ENCODE measurements at places on chromosomes 11 and 22. TPM values are rescaled to one million over a fixed set of nuclear protein-coding genes. Genes with fewer than 3 reads are reported as not detected.

NPAS4 gene
- total RNA-seq, result not detected

BSCL2 gene
- 63.7 TPM for total RNA-seq

DEUP1 gene
- total RNA-seq, result not detected

CXCR5 gene
- not detected for total RNA-seq

TRMT2A gene
- total RNA-seq, result 43.1 TPM

OR8B8 gene
- total RNA-seq, result not detected

Data from placental pericyte (primary cell).